AG04449 (cell line): ENCODE measurements at places on chromosomes 6 and 20.

DNA sequence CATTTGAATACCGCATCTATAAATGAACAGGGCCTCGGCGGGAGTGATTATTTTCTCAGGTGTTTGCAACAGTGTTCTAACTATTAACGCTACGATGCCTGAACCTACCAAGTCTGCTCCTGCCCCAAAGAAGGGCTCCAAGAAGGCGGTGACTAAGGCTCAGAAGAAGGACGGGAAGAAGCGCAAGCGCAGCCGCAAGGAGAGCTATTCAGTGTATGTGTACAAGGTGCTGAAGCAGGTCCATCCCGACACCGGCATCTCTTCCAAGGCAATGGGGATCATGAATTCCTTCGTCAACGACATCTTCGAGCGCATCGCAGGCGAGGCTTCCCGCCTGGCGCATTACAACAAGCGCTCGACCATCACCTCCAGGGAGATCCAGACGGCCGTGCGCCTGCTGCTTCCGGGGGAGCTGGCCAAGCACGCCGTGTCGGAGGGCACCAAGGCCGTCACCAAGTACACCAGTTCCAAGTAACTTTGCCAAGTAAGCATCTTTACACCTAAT is 70.9 kb downstream of the HFE start:
- no peak for DNase-seq

DNA sequence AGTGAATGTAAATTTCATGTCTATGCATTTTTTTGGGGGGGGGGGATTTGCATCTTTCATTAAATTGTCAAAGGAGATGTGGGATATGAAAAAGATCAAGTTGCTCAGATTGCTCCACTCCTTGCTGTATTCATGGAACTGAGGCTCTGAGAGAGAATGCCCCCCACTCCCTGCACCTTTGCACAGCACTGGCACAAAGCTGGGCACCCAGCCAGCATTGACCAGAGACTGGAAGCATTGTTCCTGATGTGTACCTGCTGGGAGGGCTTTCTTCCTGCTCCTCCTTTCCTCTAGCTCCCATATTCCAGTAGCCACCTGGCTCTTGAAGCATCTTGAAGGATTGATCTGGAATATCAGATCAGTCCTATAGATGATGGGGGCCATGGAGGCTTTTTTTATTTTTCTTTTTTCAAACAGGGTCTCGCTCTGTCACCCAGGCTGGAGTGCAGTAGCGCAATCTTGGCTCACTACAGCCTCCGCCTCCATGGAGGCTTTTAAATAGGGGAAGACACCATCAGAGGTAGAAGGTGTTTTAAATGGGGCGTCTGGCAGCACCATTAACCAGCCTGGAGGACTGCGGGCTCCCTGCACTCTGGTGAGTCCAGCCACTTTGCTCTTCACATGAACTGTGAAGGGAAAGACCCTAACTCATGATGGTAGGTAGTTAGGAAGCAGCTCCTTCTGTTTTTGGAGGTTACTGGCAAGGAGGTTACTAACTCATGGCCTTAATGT is 10.9 kb downstream of the DUSP15 start:
- no peak for DNase-seq

DNA sequence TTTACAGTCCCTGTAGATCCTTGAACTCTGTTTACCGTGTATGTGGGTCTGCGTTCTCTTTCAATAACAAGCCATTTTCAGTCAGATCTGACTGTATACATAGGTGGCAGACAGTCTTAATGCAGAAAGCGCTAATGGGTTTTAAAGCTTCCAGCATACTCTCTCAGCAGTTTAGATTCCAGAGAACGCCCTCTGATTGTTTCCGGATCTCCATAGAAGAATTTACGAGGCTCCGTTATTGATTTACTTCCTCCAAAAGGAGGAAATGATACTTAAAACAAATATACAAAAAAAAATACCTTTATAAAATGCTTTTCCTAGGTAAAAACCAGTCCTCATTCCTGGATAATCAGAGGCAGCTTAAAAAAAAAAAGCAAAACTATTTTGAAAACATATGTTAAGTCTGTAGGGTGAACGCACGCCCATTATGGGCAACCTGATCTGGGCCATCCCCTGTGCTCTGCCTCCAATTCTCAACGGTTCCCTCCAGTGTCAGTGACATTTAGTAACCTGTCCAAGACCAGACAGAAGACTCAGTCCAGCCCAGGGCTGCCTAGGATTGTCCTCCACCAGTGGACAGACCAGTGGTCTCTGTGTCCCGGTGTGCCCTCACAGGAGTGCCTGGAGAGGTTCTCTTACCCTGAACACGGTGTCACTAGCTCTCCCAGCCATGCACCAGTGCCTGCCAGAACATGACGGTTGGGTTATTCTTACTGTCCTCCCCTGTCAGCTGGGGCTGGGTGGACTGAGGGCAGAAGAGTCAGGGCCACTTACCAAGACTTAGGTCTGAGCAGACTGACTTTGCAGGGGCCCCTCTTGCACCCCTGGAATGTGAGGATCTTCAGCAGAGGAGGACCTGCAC is 217.3 kb downstream of the ARID1B start:
- DNase-seq = no peak

- no peak for DNase-seq
Measured at GRCh38 chr20:56925082-56925830, 296.1 kb downstream of the TFAP2C start.

- no peak for DNase-seq
Measured at GRCh38 chr20:15056246-15056645, 718.8 kb upstream of the FLRT3 start.

- DNase-seq = no peak
Measured at GRCh38 chr20:41299899-41300298, 17.6 kb downstream of the ZHX3 start.

GRCh38 chr6:55676736-55677135 is 97.7 kb upstream of the HMGCLL1 start:
- DNase-seq = no peak

- no peak for DNase-seq
Measured at GRCh38 chr6:163780994-163781393, 366.5 kb downstream of the QKI start.

DNA sequence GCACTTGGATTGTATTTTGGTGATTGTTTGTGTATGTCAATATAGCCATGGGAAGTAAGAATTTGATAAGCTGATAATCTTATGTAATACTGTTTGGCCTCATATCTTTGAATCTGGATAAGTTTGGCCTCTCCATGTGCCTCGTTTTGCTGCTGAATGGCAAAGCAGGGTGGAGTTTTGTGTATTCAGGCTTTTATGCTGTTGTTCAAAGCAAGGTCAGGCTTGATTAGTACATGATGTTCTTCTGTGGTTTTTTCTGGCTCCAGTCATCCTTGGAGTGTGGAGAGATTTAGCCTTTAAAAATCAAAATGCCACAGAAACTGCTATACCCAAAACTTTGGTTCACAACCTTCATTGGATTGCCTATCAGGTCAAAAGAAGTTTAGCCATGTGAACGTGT is 728.9 kb upstream of the GJE1 start:
- DNase-seq = no peak

DNA sequence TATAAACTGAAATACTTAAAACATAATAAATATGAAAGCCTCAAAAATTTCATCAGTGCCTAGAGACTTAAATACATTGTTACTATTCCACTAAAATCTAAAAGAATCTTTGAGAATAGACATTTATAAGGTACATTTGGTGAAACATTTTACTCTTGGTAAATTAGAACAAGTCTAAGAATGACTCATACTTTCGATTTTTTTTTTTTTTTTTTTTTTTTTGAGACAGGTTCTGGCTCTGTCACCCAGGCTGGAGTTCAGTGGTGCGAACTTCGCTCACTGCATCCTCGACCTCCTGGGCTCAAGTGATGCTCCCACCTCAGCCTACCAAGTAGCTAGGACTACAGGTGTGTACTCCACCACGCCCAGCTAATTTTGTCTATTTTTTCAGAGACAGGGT is 6.4 kb downstream of the FUCA2 start:
- DNase-seq = no peak

DNA sequence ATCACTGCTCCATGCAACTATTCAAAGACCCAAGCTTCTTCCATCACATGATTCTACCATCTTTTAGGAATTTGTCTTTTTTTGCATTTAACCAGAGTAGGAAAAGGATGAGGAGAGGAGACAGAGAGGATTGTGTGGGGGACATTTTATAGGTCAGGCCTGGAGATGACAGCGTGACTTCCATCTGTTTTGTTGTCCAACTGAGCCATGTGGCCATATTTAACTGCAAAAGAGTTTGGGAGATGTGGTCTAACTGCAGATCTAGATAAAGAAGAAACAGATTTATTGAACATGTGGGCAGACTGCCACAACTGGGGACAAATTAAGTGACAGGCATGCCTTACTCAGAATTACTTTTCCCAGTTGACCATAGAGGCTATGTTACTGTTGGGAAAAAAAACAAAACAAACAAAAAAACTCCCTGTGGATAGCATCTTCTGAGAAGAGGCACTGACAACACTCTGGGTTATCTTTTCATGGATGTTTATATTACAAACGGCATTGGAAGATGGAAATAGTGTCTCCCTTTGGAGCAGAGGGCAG is 18.9 kb upstream of the MOCS1 start:
- DNase-seq = no peak

DNA sequence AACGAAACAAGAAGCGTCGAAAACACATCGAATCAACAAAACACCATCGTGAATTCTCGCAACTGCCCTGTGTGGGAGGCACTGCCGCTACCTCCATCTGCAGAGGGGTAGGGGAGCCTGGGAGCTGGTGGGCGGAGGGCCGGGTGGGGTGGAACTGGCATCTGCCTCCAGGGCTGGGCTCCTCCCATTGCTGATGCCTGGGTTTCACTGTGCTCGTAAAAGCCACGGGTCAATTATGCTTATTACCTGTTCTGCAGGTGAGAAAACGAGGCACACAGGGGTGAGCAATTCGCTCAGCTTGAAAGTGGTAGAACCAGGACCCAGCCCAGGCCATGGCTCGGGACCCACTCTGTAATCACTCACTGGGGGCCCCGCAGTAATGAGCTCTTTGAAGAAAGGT is 16.5 kb upstream of the SULF2 start:
- no peak for DNase-seq

DNA sequence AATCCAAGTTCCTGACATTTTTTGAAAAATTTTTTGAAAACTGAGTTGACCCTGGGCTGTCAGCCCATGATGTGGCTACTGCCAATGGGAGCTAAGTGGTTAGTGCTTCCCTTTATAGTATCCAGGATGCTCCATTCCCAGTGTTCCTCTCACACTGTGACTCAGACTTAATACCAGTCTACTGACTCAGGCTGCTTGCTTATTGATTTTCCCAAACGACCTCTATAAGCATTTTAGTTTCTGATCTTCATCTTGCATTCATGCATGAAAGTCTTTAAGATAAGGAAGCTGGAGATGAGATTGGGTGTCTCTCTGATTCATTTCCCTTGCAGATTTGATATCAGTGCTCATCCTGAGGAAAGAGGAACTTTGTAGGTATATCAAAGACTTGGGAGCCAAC is 560.0 kb downstream of the TBC1D32 start:
- DNase-seq = no peak
